Stimulated activated CD8-positive, alpha-beta memory T cell treated with anti-CD3 and anti-CD28 coated beads, Interleukin-4, amount 100 ng/mL, for 1 hour (primary cell): ENCODE measurements at places on chromosomes 7 and 10.

GRCh38 chr10:129864082-129864481, 100.0 kb downstream of the EBF3 start:
- DNase-seq: no peak

GRCh38 chr7:75968561-75969001, 25.8 kb downstream of the TMEM120A start:
- DNase-seq: no peak

DNA sequence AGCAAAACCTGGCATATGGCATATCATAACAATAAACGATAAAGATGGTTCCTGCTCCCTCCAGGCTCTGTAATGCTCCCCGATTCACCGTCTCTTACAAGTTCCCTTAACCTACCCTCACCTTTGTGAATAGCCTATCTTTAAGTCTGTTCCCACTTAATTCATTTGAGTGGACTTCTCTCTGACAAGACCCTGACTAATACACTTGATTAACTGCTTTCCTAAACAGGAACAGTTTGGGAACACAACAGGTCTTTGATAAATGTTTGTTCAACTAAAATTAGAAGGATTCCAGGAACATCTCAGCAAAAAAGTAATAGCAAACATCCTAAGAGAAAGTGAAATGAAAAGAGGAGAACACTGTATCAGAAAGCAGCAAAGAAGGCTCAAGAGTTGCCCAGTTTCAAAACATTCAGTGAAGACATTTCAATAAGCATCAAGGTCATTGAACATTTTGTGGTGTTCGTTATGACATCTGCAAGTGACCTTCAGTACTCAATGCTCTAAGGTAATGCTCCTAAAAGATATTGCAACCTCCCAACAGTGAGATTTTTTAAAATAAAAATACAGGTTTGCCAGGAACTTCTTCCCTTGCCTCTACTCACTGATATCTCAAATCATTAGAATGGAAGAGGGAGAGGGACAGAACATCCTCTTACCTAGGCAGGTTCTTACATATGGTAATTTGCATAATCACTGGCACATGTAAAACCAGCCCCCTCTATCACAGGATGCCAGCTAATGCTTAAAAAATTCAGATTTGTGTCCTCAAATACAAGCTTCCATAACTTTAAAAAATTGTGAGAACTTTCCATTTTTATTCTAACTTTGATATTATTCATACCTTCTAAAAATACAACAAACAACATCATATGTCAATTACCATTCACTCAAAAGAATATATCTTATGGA, 11.4 kb upstream of the ARHGAP12 start:
- no peak for DNase-seq

GRCh38 chr7:142257958-142258357, at the start of gene PRSS58:
PRSS58 (minus strand) TSS chr7:142258058; CDS start chr7:142257707, 351 bp downstream.
- DNase-seq: no peak

DNA sequence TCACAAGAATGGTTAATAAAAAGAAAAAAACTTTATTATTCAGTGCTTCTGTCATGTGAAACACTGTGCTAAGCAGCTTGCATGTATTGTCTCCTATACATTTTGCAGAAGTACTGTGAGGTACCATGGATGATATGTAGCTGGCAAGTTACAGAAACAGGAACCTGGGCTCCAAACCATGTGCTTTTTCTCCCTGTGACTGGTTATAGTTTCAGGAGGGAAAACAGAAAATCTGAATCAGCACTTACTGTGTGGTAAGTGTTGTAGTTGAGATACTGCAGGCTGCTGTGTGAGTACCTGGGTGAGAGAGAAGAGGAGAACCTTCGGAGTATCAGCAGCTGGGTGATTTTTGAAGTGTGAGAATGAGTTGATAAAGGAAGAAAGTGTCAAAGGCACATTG, 285.0 kb downstream of the SUGCT start:
- DNase-seq: no peak

DNA sequence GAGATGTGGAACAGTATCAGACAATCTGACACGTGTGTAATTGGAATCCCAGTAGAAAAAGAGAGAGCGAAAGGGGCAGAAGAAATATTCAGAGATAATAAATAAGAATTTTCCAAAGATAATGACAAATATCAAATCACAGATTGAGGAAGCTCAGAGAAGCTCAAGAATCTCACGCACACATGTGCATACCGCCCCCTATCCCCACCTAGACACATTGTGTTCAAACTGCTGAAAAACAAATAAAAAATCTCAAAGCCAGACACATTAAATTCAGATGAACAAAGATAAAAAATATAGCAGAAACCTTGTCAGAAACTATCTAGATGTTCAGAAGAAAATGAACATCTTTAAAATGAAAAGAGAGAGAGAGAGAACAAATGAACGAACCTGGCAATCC, 17.2 kb downstream of the SFR1 start:
- no peak for DNase-seq

DNA sequence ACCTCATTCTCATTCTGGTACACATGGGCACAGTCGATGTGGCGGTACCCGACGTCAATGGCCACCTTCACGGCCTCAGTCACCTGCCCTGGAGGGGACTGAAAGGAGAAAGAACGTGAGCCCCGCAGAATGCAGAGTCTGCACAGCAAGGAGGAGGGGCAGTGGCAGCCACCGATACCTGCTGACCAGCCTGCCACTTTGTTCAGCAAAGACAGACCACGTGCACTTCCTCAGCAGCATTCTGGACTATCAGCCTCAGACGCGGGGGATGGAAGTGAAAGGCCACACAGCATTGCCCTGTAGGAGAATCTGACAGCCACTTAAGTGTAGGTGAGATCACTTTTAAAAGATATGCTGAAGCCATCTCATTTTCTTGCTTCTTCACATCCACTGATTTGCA, 7.2 kb downstream of the AKR1B1 start:
- no peak for DNase-seq

DNA sequence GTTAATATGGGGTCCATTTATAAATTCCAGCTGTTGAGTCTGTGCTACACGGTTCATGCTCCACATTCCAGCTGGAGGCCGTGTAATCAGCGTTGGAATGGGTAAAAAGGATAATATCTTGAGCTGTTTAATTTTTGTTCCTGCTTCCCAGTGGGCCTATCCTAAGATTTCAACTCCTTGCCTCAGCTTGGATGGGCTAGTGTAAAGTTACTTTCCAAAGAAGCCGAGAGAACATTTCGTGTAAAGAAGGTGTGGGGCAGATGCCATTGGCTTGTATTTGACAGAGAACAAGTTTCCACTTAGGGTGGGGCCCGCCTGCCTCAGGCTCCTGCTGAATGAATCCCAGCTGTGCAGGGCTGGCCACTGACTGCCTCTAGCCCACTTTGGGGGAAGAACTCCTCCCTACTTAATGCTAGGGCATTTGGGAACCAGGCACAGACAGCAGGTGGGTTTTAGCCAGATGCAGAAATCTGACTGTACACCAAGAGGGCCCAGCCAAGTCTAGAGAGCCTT, 125.9 kb upstream of the LYZL2 start:
- no peak for DNase-seq

GRCh38 chr10:89245802-89246201, 5.8 kb downstream of the LIPA start:
- no peak for DNase-seq

DNA sequence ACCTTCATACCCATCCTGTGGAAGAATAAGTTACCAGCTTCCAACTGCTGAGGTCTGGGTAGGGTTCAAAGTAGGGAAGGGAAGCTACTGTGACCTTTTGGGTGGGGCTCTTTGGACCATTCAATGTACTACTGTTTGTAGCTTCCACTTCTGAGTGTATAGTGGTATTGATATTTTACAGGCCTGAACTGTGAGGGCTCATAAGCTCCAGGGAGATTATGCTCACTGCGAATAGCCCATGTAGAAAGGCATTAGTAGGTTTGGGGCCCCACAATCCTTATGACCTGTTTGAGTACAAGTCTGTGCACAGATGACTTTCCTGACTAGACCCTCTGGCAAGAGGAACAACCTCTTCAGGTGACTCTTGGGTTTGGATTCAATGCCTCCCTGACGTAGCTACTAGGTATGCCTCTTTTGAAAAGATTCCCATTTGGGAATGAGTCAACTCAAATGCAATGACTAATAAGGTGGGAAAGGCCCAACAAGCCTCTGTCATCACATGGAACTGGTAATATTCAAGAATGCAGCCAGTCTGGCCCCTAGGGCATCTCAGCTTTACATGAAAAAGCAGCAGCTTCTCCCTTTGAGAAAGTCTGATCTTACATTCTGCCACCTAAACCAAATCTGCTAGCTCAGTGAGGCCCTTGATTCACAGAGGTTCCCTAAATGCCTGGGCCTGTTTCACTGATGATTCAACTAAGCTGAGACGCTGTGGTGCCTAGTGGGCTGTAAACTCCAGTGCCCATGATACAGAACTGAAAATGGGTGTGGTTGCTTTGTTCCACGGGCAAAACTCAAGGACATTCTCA, 79.8 kb downstream of the ABI1 start:
- no peak for DNase-seq

DNA sequence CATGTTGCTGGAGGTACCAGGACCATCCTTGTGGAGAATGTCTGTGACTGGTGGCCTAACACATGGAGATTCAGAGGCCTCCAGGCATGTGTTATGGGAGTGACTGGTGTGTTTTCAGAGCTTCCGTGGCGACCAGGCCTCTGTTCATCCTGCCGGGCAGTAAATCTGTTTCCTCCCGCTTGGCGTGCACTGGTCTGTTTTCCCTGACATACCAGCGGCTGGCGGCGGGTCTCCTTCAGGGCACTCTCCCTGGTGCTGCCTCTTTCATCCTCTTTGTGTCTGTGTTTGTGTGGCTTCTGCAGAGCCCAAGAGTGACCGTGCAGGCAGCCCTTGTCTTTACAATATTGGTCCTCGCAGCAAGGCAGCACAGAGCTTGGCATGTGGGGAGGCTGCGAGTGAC, 385.1 kb upstream of the MKI67 start:
- DNase-seq: no peak

GRCh38 chr7:67675971-67676370, 679.3 kb downstream of the TYW1 start:
- no peak for DNase-seq
